Sciatic nerve (tissue), 2 donors: ENCODE measurements at places on chromosomes 3 and 15. TPM values are rescaled to one million over a fixed set of nuclear protein-coding genes. Genes with fewer than 3 reads are reported as not detected.

DNA sequence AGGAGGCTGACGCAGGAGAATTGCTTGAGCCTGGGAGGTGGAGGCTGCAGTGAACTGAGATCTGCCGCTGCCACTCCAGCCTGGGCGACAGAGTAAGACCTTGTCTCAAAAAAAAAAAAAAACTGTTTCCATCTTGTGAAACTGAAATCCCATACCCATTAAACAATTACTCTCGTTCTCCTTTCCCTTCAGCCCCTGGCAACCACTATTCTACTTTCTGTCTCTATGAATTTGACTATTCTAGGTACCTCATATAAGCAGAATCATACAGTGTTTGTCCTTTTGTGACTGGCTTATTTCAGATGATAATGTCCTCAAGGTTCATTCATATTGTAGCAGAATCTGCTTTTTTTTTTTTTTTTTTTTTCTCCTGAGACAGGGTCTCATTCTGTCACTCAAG lies 51.5 kb upstream of the UBE2E1 start:
- DNase-seq: no peak

GRCh38 chr15:89319678-89320077 lies 14.9 kb downstream of the POLG start:
- no peak for DNase-seq

DNA sequence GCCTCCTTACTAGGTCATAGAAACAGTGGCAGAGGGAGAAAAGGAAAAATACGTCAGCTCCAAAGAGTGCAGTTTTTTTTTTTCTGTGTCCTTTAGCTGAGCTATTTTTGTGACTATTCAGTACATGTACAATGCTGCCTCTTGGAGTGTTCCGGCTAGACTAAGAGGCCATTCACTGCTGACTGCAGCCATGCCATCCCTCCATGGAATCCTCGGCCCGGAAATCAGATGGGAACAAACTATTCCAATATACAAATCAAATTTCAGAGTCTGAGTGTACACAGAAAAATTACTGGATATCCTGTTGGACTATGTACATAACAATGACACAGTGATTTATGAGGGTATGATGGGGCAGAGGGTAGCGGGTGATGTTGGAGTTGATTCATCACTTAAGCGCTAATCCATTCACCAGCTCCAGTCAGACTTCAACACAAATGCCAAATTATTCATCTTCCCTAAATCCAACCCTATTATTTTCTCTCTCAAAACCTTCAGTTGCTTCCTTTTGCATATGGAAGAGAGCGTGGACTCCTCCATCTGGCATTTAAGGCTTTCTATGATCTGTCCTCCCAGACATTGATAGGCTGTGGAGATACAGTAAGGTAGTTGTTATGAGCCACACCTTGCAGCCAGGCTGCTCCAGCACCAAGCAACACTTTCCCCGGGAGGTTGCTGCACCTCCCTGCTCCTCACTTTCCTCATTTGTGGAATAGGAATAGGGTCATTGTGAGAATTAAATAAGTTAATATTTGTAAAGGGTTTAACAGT lies 109.1 kb downstream of the LPP start:
- no peak for DNase-seq

DNA sequence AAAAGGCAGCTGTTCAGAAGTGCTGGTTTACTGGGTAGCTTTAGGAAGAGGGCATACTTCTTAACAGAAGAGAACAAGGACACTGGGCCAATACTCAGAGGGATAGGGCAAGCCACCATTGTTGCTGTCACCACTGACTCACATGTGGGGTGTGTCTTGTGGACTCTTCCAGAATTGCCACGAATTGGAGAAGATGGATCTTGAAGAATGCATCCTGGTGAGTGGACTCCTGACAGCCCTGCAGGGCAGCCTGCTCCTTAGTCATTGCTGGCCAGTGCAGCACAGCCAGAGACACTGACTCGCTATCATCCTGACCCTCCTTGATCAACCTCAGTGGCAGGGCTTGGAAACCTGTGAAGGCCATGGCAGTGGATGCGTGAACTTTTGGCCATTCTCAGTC lies 62.3 kb downstream of the UBP1 start:
- DNase-seq: no peak

DNA sequence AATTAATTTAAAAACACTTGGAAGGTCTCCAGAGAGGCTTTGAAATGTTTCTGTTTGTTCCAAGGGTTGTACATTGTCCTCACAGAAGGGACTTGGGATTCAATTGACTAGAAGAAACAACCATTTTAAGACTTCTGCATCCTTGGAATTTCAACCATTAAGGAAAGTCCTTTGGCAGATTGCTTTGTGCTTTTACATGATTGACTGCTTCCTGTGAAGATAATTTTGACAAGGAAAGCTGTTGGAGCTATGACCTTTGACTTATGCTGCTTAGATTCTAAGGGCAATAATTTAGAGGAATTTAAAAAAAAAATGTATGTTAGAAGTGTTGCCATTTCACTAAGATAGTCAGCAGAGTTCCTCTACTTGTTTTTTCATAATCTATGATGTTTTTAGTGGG lies 483.9 kb upstream of the TBL1XR1 start:
- DNase-seq: no peak

DNA sequence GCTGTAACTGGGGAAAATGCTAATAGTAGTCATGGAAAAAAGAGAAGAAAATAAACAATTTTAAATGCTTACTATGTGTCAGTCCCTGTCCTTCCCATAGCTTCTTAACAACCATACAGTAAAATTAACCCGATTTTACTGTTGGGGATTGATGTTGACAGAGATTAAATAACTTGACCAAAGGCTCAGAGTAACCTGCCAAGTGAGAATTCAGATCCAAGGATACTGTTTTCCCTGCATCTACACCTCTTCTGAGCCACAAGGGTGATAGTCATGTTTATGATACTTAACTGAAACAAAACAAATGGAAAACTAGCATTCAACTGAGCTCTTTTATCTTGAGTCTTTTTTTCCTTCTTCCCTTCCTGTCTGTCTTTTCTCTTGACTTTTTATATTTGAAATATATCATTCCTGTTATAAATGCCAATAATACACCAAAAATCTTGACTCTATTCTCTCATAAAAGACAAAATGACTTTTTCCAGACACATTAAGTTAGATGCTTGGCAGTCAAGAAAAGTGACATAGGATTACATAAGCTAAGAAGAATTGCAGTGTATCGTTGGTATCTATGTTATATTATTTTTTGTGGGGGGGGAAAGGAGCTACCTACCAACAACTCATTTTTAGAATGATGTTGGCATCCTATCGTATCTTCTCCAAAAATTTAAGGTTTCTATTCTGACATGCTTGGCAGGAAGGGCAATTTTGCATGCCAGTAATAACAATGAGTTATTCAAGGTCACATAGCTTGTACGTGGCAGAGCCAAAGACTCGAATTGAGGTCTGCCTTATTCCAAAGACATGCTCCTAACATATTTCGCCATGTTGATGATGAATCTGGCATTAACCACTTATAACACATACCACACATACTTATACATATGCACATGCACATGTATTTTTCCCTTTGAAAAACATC lies 306.6 kb upstream of the KCNH8 start:
- DNase-seq: no peak

- DNase-seq: no peak
Observed at GRCh38 chr3:140292170-140292569, 357.2 kb downstream of the CLSTN2 start.

DNA sequence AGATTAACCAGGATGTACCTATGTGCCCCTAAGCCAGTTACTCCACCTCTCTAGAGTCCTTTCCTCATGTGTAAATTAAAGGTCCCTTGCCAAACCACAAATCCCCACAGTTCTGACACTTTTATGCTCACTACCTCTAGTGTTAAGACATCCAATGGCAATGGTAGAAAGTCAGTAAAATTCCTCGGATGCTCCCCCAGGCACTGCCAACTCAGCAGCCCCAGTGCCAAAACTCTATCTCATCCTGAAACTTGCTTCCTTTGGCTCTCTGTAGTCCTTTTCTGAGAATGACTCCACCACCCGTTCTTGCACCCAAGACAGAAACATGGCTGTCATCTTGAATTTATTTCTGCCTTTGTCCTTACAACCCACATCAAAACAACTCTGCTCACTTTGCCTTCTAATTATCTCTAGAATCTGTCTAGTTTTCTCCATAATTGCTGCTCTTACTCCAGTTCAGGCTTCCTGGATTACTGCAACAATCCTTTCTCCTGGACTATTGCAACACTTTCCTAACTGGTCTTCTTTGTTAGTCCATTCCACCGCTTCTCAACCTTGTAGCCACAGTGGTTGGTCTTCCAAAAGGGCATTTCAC lies 41.6 kb downstream of the MB21D2 start:
- DNase-seq: no peak

DNA sequence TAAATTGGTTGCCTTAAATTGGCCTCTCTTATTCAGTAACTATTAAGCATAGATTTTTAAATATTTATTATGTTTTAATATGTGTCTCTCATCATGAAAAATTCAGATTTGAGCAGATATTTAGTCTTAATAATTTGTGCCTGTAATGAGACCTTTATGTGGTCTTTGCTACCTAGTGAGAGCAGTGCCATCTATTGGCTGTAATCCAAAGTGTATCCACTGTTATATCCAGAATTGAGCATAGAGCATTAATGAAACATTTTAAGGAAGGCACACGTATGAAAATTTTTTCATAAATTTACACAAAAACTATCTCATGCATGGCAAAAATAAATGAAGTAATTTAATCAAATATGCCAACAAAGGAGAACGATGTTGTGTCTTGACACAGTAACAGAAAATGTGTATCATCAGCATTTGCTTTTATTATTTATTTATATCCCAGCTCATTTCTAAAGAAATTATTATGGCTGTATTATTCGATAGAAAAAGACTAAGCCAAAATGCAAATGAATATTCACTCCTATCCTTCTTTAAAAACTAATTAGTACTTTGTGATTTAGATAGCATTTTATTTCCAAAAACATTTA lies 203.5 kb downstream of the RSRC1 start:
- no peak for DNase-seq

DNA sequence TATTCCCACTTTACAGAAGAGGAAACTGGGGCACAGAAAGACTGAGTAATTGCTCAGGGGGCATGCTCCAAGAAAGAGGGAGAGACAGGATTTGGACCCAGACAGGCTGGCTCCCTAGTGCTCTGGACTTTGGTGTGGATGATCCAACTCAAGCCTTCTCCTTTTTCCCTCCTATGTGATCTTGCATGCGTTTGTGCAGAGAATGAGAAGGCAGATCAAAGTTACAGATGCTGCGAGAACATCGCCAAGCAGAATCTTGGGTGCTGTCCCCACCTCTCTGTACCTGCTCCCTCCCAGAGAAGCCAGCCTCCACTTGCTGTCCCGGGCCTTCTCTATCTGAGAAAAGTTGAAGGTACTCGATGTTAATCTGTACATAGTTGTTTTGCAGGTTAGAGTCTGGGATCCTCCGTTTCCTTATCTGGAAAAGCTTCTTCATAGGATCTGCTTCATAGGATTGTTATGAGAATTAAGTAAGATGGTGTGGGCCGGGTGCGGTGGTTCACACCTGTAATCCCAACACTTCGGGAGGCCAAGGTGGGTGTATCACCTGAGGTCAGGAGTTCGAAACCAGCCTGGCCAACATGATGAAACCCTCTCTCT lies 10.2 kb downstream of the GNB5 start:
- DNase-seq: no peak

Gene VWA5B2
- total RNA-seq: 0.53 TPM

Gene SPESP1
- 2.0 TPM for total RNA-seq

Gene SNAPC5
- total RNA-seq: 20.2 TPM

Gene PLA2G4E
- total RNA-seq: not detected

Gene EXD1
- not detected for total RNA-seq

Gene KIF7
- total RNA-seq: 9.2 TPM
